ENCODE measurements at places on chromosomes 1 and 21. TPM values are rescaled to one million over a fixed set of nuclear protein-coding genes. Genes with fewer than 3 reads are reported as not detected.

GSTM3 gene
- total RNA-seq = 121 TPM

PGLYRP3 gene
- total RNA-seq = not detected

YIPF1 gene
- 16.1 TPM for total RNA-seq

HMCN1 gene
- 7.6 TPM for total RNA-seq

FAM151A gene
- 1.5 TPM for total RNA-seq

ALX3 gene
- total RNA-seq = not detected

LCE6A gene
- not detected for total RNA-seq

ARHGEF19 gene
- 2.8 TPM for total RNA-seq

MYCL gene
- 1.1 TPM for total RNA-seq

SMCP gene
- not detected for total RNA-seq

METTL25B gene
- 16.6 TPM for total RNA-seq

FCER1G gene
- 38.3 TPM for total RNA-seq

ATP1A4 gene
- not detected for total RNA-seq

SMPDL3B gene
- total RNA-seq = not detected

OR2T11 gene
- total RNA-seq = not detected

KCNE2 gene
- not detected for total RNA-seq

SEC16B gene
- total RNA-seq = 1.5 TPM

BMP8B gene
- total RNA-seq = 0.41 TPM

TRAF5 gene
- 2.1 TPM for total RNA-seq

ZSWIM5 gene
- 0.81 TPM for total RNA-seq

LACTBL1 gene
- total RNA-seq = not detected

SLC30A10 gene
- 0.43 TPM for total RNA-seq

MYOG gene
- not detected for total RNA-seq

PRAMEF27 gene
- total RNA-seq = not detected

RNU1-1 gene
- total RNA-seq = 4,572 TPM

CLDN19 gene
- total RNA-seq = not detected

ADGRL4 gene
- total RNA-seq = 25.3 TPM

MXRA8 gene
- 21.8 TPM for total RNA-seq

F11R gene
- total RNA-seq = 9.8 TPM

FCRL4 gene
- not detected for total RNA-seq

ATP1A2 gene
- 209 TPM for total RNA-seq

OR2T2 gene
- total RNA-seq = not detected

NBL1 gene
- 55.0 TPM for total RNA-seq

FNDC5 gene
- total RNA-seq = 139 TPM

SPRR4 gene
- total RNA-seq = not detected

UBXN11 gene
- 9.5 TPM for total RNA-seq

THEM5 gene
- total RNA-seq = not detected

TSPEAR gene
- 0.65 TPM for total RNA-seq

ARID1A gene
- 27.5 TPM for total RNA-seq

ATAD3C gene
- 1.8 TPM for total RNA-seq

TMEM51 gene
- total RNA-seq = 4.7 TPM

SLC45A3 gene
- 6.5 TPM for total RNA-seq

RGS7 gene
- not detected for total RNA-seq

EDARADD gene
- total RNA-seq = 1.6 TPM

GCSAML gene
- total RNA-seq = 0.05 TPM

TAS1R1 gene
- total RNA-seq = not detected

SPRR2F gene
- total RNA-seq = not detected

LCE1D gene
- total RNA-seq = not detected

ARTN gene
- total RNA-seq = 0.49 TPM

CD53 gene
- total RNA-seq = 17.2 TPM

TTC22 gene
- total RNA-seq = not detected

KLHDC9 gene
- 6.5 TPM for total RNA-seq

CXADR gene
- 25.5 TPM for total RNA-seq

SPOCD1 gene
- total RNA-seq = not detected

TPTE gene
- not detected for total RNA-seq
